GDM1 (cell line): ENCODE measurements at places on chromosomes 6 and 20.

GRCh38 chr6:3482869-3483268 is 26.0 kb upstream of the SLC22A23 start:
- no peak for DNase-seq

DNA sequence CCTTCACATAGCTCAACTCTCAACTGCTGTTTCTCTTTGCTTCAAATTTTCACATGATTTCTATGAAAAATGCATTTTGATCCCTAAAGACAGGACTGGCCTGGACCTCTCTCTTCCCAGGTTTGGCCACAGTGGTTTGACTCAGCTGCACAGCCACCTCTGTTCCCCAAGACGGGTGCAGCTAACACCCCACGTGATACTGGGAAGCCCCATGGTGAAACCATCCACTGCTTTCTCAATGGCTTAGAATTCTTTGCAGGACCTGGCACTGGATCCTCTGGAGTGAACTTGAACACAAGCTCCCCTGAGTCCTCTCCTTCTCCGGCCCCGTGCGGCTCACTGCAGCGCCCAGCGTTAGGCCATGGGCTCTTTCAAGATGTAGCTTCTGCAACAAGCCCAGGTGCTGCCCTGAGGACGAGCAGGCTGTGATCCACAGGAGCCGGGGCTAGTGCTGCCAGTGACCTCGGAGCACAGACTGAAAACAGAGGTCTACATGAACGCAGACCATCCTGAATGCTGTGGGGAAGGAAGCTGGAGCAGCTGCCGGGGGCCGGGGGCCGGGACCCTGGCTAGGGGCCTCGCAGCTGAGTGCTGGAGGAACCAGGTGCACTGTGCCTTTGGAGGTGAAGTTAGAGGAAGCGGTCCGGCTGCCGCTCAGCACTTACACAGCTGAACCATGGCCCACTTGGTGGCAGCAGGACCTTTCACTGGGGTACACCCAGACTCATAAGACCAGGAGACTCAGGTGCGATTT is 58.8 kb upstream of the MPC1 start:
- DNase-seq = no peak

DNA sequence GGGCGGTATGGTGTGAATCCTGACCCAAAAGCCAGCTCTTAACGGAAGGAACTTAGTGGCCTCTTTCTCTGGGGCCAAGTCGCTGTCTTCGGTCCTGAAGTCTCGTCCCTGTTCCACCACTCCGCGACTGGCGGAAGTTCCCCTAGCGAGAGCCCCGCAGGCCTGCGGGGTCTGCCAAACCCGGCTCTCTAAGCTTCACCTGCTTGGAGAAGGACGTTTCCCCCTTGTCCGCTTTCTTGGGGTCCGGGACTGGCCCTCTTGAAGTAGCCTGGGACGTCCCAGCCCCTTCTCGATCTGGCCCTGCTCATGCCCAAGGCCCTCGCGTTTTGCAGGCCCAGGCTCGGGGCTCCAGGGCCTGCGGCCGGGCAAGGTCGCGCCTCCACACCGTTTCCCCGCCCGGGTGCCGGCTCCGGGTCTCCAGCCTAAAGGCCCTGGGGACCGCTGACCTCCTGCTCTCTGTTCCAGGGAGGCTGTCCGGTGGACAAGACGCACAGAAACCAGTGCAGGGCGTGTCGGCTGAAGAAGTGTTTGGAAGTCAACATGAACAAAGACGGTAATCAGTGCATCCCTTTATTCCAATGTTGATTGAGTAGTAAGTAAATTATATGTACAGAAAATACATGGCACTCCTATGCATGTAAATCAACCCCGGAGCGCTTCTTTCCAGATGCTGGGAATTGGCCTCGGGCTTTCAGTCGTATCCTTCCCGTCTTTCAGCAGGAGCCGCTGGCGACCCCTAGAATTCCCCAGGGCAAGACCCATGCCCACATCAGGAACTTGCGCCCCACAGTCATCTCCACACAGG is 8.8 kb downstream of the NR2E1 start:
- DNase-seq = peak; percentile 23

DNA sequence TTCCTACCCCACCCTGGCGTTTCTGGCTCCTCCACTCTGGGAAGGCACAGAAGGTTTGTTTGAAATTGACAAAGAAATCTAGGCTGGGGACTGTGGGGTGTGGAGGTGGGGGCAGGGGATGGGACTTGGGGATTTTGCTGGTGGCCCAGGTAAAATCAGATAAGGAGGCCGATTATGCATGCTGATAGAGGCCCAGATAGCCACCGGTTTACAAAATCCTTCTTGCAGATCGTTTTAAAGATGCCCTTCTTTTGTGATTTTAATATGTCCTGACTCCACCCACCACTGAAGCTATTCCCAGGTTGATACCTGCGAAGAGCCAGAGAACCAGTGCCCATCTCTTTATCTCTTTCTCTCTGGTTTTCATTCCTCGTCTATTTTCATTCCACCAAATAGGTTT is 104.9 kb downstream of the TFAP2C start:
- no peak for DNase-seq
